Stimulated activated CD4-positive, alpha-beta T cell treated with anti-CD3 and anti-CD28 coated beads, Interleukin-4, amount 100 ng/mL, for 48 hours (primary cell): ENCODE measurements at places on chromosomes 13 and 19.

DNA sequence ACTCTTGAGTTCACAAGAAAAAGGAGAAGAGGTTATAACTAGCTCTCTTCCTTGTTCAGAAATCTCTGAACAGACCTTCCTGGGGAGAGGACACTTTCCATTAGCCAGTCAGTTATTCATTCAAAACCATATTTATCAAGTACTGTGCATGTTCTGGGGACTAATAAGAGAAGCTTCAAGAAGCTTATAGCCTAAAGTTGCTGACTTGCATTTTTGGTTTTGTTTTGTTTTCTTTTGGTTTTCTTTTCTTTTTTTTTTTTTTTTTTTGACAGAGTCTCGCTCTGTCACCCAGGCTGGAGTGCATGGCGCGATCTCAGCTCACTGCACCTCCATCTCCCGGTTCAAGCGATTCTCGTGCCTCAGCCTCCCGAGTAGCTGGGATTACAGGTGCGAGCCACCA is 471.4 kb downstream of the KLF12 start:
- DNase-seq = no peak

DNA sequence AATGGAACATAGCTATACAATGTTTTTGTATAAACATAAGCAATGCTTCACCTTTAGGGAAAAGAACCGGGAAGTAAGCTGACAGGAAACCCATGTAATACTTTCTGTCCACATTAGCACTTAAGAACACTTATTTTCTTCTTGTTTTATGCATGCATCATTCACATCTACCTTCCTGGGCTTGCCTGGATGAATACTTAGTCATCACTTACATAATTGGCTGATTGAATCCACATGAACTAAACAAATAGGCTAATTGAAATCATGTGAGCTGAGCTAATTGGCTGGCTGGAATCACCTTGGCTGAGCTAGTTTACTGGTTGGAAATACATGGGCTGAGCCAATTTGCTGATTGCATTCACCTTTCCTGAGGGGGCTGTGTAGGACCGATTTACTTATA is 78.8 kb downstream of the ZNF726 start:
- DNase-seq = no peak

DNA sequence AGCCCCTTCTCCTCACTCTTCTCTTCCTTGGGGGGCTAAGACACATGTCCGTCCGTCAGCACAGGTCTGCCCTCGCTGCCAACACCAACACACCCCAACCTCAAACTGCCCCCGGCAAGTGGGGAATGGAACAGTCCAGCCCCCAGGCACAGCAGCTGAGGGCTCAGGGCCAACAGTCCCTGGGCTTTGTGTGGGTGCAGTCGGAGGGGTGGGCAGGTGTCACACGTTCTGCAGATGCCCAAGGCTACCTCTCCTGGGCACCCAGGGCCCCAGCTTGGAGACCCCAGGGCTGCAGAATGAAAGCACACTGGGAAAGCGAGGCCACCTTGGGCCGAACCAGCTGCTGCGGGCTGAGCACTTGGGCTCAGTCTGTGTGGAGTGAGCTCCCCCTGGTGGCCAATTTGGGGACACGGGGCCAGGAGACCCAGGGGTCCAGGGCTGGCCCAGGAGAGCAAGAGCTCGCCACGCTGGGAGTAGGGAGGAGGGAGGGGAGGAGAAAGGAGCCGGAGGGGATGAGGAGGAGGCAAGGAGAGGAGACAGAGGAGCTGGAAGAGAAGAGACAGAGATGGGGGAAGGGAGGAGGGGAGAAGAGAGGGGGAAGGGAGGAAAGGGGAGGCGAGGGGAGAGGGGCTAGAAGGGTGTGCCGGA is 14.0 kb upstream of the ATP8B3 start:
- peak; percentile 74 for DNase-seq

- no peak for DNase-seq
Observed at GRCh38 chr13:71210861-71211260, 656.1 kb downstream of the DACH1 start.

- no peak for DNase-seq
Observed at GRCh38 chr19:33879818-33880575, 83.3 kb downstream of the KCTD15 start.

DNA sequence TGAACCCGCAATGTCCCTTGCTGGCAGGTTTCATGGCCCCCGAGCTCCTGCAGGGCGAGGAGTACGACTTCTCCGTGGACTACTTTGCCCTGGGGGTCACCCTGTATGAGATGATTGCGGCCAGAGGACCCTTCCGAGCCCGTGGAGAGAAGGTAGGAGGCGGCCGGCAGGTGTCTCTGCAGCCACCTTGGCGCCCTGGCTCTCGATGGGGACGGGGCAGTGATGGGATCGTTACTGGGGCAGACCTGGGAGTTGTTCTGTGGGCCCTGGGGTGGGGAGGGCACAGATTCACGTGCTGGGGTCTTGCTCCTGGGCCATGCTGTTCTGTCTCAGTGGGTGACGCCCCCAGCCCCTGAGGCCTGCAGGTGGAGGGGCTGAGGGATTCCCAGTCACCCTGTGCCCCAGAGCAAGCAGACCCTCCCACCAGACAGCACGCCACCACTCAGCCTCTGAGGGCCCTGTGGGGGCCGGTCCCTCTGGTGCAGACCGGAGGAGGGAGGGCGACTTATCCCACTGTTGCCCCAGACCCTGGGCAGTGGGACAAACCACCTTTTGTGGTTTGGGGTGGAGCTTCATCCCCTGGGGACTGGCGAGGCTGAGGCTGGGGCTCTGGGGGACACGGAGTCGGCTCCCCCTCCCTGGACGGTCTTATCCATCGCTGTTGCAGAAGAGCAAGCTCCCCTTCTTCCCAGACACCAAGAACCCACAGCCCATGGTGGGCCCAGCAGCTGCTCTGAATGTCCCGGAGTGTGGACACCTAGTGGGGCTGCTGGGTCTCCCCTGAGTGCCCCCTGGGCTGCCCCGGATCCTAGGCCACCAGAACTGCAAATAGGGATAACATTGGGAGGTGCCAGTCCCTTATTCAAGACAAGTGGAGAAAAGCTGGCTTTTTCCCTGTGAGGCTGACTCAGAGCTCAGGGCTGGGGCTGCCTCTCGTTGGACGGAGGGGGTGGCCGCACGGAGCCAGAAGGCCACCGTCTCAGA is 27.5 kb upstream of the TMEM255B start:
- DNase-seq = no peak

- no peak for DNase-seq
Observed at GRCh38 chr13:47549219-47549752, 451.8 kb downstream of the SUCLA2 start.

- no peak for DNase-seq
Observed at GRCh38 chr13:43377149-43377548, 353.8 kb downstream of the DNAJC15 start.

GRCh38 chr19:14496834-14497227 is 904 bp upstream of the GIPC1 start:
- DNase-seq = no peak

GRCh38 chr19:30328096-30328495 is 44.1 kb upstream of the ZNF536 start:
- no peak for DNase-seq

DNA sequence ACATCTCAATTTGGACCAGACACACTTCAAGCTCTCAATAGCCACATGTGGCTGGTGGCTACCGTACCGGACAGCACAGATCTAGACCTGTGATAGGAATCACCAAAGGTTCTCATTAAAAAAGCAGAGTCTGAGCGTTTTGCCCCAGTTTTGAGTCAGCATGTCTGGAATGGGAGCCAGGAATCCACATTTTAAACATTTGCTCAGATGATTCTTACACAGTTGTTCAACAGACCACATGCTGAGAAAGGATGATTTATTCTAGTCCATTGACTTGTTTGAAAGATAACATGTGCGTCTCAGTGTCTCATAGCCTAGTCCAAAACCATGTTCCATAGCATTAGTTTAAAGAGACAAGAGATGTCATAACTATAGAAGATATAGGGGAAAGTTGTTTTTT is 53.4 kb downstream of the FLT3 start:
- DNase-seq = no peak

DNA sequence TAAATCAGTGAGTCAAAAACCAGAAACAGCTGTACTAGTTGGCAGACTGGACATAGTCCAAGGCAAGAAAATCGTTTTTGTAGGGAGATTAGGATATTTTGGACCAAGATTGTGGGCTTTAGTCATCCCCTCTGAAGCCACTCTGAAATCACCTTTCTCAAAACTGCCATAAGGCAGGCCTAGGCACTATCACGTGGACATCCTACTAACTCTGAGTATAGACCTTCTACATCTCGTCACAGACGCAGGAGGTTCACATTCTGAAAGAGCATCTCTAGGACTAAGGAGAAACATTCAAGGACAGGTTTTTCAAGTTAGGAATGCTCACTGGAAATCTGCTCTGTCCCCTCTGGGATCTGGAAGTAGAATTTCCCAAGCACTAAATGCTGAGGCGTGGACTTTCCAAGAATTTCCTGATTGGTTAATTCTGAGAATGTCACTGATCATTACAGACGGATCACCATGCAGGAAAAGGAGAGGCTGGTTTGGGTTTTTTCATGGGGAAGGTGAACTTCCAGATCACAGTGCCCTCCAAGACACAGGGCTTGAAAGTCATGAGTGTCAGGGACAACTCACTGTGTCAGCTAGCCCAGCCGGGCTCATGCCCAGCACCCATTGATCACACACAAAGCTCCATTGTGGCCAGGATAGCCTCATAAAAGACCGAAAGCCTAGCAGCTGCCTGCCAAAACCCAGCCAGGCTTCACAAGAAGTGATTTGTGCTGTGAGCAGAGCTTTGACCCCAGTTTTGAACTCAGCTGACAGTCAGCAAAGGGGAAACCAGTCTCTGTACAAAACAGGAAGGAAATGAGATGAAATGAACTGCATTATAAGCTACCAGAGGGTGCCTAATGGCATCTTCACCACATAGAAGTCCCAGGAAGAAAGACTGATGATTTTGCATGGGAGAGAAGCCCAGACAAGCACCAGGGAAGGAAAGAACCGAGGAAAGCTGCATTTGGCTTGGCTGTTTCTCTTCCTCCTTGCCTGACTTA is 2.7 kb upstream of the RUBCNL start:
- no peak for DNase-seq

GRCh38 chr13:98457053-98457452 is 119.9 kb downstream of the STK24 start:
- DNase-seq = no peak

DNA sequence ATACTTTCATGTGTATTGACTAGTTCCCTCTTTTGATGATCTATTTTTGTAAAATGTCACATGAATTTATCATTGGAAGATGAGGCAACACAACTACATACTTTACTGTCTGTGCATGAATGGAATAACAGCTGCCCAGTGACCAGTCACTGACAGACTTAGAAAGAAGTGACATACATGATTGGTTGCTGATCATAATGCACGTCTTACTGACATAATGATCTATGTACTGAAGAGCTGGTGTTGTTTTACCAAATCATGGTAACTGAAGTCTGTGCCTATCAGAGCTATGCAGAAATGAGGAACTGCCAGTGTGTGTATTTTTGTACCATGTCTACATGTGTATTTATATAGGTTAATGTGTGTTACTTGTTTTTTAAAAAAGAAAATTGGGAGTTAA is 26.5 kb downstream of the GPR18 start:
- DNase-seq = no peak

DNA sequence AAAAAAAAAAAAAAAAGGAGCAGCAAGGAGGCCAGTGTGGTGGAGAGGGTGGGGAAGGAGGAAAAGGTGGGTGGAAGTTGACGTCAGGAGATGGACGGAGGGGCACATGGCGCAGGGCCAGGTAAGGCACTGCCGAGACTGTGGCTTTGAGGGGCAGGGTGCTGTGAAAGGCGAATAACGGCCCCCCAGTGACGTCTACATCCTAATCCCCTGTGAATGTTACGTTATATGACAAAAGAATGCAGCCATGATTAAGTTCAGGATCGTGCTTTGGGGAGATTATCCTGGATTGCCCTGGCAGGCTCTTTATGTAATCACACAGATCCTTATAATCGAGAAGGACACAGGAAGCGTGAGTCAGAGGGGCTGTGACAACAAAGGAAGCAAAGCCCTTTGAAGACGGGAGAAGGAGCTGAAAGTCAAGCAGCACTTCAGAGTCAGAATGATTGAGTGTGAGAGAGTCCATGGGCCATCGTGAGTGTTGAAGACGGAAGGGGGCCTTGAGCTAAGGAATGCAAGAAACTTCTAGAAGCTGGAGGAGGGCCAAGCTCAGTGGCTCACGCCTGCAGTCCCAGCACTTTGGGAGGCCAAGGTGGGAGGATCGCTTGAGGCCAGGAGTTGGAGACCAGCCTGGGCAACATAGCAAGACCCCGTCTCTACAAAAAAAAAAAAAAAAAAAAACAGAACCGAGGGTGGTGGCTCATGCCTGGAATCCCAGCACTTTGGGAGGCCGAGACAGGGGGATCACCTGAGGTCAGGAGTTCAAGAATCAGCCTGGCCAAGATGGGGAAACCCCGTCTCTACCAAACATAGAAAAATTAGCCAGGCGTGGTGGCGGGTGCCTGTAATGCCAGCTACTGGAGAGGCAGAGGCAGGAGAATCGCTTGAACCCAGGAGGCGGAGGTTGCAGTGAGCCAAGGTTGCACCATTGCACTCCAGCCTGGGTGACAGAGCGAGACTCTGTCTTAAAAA is 13.8 kb upstream of the CEACAM16 start:
- no peak for DNase-seq

DNA sequence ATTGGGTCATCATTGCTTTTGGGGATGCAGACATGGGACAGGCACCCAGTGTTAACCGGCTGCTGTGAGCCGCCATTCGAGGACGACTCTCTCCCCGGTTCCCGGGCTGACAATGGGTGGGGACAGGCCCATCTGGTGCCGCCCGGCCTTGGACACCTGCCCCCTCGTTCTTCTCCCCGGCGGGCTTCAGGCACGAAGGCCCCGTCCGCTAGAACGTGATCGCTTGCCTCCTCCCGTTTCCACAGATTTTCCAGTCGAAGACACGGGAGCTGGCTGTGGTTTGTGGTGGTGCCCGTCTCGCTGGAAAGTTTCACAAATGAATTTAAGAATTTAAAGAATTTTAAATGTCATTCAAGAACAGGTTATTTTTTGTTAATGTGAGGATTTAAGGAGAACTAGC is 2.0 kb downstream of the PALM start:
- no peak for DNase-seq

DNA sequence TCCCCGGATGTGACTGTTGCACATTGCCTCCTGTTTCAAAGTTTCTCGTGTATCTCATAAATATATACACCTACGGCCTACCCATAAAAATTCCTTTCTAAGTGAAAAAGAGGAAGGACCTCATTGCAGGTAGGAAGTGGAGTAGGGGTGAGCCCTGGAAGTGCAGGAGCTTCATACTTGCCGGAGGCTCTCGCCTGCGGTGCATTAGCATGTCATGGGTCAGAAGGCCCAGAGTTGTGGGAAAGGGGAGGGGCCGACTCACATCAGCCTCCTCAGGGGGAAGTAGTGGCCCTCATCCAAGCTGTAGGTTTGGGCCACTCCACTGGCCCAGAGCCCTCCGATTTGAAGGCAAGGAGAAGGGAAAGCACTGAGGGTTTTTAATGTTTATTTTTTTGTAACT is 26.0 kb upstream of the IRS2 start:
- DNase-seq = no peak

DNA sequence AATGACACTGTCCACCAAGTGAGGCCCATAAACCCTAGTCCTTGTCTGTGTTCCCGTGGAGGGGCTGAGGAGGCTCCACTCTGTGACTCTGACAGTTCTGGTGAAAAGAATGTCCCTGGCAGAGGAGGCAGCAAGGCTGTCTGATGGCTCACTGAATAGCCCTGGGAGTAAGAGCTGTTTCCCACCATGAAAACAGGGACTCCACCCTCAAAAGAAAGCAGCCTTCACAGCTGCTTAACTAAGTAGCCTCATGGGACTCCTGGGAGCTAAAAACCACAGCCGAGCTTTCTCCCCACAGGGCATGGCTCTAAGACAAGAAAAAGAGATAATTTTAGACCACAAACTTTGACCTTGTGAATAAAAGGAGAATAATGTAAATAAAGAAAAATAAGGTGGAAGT is 135.1 kb upstream of the FRY start:
- no peak for DNase-seq
